ENCODE measurements at places on chromosomes 1 and 21.

DNA sequence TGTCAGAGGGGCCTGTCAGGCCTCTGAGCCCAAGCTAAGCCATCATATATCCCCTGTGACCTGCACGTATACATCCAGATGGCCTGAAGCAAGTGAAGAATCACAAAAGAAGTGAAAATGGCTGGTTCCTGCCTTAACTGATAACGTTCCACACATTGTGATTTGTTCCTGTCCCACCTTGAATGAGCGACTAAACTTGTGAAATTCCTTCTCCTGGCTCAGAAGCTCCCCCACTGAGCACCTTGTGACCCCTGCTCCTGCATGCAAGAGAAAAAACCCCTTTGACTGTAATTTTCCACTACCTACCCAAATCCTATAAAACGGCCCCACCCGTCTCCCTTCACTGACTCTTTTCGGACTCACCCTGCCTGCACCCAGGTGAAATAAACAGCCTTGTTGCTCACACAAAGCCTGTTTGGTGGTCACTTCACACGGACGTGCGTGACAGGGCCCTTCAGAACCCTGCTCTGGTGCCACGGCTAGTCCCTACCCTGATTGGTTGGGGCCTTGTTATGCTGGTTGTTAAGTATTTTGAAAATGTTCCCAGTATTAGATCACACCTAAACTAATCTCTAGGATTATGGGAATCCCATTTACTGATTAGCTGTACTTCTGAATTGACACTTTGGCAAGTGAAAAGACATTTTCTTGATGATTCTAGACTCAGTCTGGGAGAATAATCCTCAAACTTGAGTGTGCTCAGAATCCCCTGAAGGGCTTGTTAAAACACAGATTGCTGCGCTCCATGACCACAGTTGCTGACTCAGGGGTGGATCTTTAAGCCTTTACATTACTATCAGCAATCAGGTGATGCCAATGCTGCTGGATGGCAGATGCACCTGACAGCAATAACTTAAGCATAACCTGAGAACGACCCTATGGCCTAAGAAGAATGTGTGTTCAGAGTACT is 28.8 kb upstream of the SPATA6 start:
- no peak for DNase-seq

DNA sequence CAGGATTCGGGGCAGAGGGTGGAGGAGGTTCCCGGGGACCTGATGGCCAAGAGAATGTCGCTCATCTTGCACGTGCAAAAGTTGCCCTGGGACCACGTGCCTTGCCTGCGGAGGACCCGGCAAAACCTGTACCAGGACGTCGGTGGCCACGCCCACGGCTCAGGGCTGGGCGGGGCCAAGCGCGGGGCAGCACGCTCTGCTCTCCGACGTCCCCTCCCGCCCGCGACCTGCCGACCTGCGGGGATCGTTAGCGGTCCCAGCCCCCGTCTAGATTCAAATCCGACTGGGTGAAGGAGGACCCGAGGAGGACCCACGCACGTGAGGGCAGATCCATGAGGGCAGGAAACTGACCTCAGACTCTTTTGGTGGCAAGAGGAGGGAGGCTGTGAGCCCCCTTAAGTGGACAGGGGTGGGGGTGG is at the start of gene C1orf167:
C1orf167 (plus strand) TSS at position 206 of the 419 bp plus-strand sequence. CDS start 2,208 bp downstream, outside the sequence.
- no peak for DNase-seq

DNA sequence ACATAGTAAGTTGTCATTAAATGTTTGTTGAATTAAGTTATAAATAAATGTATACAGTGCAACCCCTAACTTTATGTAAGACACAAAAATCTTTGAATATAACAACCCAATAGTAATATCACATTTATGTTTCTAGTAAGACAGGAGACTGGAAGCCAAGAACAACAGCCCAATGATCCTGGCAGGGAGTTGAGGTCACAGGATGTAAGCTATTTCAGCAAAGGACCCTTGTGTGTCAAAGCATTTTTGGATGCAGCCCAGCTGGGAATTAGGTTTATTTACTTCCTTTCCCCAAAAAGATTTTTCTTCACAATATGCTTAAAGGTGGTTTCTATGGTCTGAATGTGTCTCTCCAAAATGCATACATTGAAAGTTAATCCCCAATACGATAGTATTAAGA is 34.0 kb upstream of the ABCA4 start:
- DNase-seq, result no peak

- DNase-seq, result peak; percentile 36
Measured at GRCh38 chr1:225454733-225455132, 26.9 kb upstream of the LBR start.

DNA sequence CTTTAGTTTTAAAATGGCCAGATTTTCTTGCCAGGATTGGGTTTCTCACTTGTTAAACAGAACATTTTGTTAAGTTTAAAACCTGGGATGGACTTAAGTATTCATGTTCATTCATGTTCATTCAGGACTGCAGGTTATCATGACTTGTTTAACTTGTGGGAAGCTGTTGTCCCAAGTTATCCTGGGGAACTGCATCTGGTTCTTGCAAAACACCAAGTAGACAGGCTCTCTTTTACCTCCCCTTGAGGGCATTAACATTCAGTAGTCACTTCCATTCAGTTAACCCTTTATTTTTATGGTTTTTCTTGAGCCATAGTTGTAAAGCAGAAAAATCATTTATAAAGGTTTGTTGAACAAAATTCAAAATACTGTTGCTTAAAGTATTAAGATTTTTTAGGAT is 8.1 kb downstream of the SOD1 start:
- DNase-seq, result no peak

DNA sequence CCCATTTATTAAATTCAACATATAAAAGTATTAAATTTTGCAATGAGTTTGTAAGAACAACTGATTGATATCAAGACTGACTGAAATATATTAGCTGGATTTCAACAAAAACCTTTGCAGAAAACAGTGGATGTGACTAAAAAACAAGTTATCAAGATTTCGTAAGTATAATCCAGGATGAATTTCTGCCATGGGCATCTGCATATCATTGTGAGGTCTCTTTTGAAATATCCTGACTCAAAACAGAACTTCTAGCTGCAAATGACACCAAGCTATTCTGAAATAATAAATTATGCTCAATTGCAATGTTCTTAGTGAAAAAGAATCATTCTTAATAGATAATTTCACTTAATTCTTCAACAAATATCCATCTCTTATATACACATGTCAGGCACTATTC is 52.6 kb downstream of the CD34 start:
- no peak for DNase-seq

- DNase-seq, result no peak
Measured at GRCh38 chr1:82614090-82614489, 813.4 kb downstream of the ADGRL2 start.

GRCh38 chr1:118136187-118136941 is 48.7 kb downstream of the SPAG17 start:
- DNase-seq, result no peak

- DNase-seq, result no peak
Measured at GRCh38 chr1:42008264-42008663, 89.5 kb upstream of the HIVEP3 start.

GRCh38 chr1:239587066-239587465 is 200.7 kb downstream of the CHRM3 start:
- DNase-seq, result peak; percentile 6

GRCh38 chr1:164780863-164781262 is 221.9 kb downstream of the PBX1 start:
- no peak for DNase-seq

- DNase-seq, result no peak
Measured at GRCh38 chr1:246280551-246280950, 226.5 kb downstream of the SMYD3 start.

DNA sequence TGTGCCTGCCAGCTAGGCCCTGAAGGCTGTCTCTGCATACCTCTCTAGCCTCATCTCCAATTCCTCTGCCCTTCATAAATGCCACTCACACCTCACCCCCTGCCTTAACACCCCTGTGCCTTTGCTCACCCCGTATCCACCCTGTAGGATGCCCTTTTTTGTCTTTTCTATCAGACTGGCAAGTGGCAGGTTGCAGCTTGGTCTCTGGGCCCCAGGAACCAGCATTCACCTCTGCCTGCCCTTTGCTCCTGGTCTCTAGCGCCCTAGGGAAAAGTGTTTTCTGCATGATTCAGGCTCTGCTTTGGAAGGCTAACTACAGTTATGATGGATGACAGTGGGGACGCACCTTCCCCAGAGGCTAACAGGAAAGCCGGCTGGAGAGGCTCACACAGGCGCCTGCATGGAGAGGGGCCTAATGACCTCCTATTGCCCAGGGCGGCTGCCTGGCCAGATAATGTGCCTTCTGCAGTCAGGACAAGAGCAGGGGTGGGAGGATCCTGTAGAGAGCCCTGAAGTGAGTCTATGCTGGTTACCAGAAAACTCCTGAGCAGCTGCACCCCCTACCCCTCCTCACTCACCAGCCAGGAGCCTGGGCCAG is 11.2 kb downstream of the KANK4 start:
- no peak for DNase-seq

DNA sequence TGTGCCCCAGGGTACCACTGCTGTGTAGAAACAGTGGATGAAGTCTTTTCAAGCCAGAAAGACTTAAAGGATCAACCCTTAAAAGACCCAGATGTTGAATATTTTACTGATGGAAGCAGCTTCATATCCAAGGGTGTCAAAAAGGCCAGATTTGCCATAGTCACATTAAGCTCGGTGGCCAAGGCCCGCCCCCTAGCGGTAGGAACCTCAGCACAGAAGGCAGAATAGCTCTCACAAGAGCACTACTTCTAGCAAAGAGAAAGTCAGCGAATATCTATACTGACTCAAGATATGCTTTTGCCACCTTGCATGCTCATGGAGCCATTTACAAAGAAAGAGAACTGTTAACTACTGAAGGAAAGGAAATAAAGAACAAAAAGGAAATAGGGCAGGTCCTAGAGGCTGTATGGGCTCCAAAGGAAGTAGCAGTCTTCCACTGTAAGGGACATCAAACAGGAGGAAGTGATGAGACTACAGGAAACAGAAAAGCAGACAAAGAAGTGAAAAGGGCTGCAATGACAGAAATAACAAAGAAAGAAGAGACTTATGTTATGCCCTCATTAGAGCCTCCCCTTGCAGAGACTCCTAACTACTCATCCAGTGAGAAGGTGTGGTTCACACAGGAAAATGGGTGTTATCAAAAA is 90.5 kb downstream of the LIPI start:
- DNase-seq, result peak; percentile 9

GRCh38 chr21:41901782-41902181 is 22.6 kb upstream of the PRDM15 start:
- DNase-seq, result no peak

GRCh38 chr1:36835696-36836095 is 198.6 kb downstream of the GRIK3 start:
- no peak for DNase-seq

- DNase-seq, result no peak
Measured at GRCh38 chr1:8536515-8536914, 218.6 kb downstream of the SLC45A1 start.

- DNase-seq, result no peak
Measured at GRCh38 chr1:25758466-25759070, 41.4 kb upstream of the SELENON start.

DNA sequence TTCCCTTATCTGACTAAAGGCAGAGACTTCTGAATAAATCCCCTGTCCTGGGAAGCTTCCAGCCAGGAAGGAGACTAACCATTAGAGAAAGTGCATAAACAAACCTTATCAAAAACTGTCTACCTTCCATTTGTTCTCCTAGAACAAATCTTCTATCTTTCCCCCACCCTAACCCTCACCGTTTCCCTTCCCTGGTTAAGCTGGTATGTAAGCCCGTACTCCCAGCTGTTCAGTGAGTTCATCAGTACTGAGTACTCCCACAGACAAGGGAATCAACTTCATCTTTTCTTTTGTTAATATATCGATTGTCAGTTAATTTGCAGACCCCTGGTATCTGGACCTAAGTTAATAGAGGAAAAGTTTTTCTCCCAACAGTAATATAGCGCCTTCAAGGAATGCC is 20.1 kb upstream of the COG2 start:
- no peak for DNase-seq

DNA sequence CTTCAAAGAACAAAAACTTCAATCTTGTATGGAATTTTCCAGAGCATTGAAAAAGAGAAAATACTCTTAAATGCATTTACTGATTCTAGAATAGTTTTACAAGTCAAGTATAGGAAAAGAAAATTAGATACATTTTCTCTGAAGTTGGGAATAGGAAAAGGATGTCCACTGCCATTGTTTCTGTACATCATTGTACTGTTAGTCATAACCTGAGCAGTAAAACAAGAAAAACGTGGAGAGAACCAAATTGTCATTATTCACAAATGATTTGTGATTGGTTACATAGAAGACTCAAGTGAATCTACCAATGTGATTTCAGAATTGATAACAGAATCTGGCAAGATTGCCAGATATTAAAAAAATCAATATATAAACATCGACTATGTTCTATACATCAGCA is 27.4 kb downstream of the PRKACB start:
- no peak for DNase-seq

GRCh38 chr1:60978421-60979357 is 103.7 kb upstream of the NFIA start:
- peak; percentile 24 for DNase-seq

- no peak for DNase-seq
Measured at GRCh38 chr1:96968541-96968940, 247.0 kb downstream of the PTBP2 start.

GRCh38 chr1:211601982-211602670 is 23.2 kb upstream of the SLC30A1 start:
- DNase-seq, result no peak

DNA sequence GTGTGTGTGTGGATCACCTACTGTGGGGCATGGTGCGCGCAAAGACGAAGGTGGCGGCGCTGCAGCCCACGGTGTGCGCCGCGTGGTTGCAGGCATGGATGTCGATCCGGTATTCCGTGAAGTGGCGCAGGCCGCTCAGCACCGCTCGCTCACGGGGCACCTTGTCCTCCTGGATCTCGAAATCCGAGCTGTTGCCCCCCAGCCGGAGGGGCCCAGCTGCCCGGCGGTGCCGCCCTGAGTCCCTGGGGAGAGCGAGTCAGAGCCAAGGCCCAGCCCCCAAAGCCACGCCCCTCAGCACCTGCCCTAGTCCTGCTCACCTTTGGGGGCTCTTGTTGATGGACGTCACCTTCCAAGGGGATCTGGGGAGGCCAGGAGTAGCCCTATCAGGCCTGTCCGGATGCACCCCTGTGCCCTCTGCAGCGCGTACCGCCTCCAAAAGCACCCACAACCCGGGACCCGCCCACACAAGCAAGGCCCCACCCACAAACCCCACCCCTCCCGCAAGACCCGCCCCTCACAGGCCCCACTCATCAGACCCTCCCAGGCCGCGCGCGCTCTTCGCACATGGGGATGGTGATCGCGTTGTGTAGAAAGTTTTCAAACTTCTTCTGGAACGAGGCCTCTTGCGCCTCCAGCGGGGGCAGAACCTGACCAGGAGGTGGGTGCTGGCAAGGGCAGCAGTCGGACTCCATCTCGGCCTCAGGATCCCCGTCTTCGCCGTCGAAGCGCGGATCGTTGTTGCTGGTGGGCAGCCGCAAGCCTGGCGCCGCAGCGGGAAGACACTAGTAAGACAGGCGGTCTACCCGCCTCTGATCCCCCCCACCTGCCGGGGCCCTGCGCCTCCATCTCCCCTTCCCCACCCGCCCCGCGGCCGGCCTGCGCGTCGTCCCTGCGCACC is 13.6 kb downstream of the INSRR start:
- DNase-seq, result peak; percentile 21

DNA sequence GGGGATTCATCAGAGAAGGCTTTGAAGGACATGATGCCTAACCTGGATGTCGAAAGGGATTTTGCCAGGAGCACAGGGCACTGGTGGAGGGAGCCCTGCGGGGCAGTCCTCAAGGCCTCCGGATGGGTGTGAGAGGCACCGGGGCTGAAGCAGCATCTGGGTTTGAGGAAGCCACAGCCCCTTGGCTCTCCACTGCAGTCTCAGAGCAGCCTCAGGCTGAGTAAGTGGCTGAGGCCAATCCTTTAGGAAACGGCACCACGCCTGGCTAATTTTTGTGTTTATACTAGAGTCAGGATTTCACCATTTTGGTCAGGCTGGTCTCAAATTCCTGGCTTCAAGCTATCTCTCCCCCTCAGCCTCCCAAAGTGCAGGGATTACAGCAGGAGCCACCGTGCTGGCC is 12.0 kb downstream of the ERVH48-1 start:
- no peak for DNase-seq
